ENCODE measurements at places on chromosomes 11 and 22. TPM values are rescaled to one million over a fixed set of nuclear protein-coding genes. Genes with fewer than 3 reads are reported as not detected.

DNA sequence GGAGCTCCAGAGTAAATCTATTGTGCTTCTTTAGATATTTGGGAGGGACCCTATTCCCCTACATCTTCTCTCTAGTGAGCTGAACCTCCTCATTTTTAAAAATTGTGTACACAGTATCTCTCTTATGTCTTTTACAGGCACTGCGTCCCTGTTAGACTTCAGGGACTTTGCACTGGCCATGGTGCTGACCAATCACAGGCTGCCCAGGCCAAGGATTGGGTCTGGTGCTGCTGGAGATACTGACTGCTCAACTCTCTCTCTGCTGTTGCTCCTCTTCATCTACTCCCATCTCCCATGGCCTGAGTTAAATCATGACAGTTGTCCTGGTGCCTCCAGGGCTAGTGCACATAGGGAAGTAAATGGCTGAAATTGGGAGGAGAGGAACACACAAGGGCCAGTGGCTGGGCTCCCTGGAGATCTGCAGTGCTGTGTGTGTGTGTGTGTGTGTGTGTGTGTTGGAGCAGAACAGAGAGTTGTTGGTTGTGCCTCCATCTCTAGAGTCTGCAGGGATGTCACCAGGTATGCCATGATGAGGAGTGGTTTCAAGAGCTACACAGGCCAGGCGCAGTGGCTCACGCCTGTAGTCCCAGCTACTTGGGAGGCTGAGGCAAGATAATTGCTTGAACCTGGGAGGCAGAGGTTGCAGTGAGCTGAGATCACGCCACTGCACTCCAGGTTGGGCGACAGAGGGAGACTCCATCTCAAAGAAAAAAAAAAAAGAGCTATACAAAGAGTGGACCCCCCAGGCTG lies 155.3 kb downstream of the ST3GAL4 start:
- DNase-seq, result peak; percentile 56

GRCh38 chr11:128424271-128424711 lies 163.1 kb downstream of the ETS1 start:
- peak; percentile 92 for DNase-seq

- DNase-seq, result no peak
Measured at GRCh38 chr11:82003671-82004515, 729.8 kb downstream of the FAM181B start.

GRCh38 chr11:112529071-112529470 lies 268.4 kb upstream of the PLET1 start:
- DNase-seq, result no peak

DNA sequence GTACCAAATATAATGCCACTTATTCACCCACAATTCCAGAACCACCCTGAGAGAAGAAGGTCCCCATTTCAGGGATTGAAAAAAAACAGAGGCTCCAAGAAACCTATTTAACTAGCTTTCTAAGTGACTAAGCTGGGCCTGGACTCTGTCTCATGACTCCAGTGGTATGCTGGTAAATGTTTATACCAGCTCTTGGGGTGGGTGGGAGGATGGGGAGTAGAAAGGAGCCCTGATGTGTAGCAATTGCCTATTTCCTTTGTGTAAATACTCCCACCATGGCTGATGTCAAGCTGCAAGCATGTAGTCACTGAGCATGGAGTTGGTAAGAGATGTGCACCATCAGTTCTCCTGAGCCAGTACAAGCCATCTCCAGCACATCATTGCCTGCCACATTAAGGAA lies 2.8 kb downstream of the PRG3 start:
- no peak for DNase-seq

GRCh38 chr11:86067009-86067850 lies 1.7 kb downstream of the PICALM start:
- DNase-seq, result no peak

DNA sequence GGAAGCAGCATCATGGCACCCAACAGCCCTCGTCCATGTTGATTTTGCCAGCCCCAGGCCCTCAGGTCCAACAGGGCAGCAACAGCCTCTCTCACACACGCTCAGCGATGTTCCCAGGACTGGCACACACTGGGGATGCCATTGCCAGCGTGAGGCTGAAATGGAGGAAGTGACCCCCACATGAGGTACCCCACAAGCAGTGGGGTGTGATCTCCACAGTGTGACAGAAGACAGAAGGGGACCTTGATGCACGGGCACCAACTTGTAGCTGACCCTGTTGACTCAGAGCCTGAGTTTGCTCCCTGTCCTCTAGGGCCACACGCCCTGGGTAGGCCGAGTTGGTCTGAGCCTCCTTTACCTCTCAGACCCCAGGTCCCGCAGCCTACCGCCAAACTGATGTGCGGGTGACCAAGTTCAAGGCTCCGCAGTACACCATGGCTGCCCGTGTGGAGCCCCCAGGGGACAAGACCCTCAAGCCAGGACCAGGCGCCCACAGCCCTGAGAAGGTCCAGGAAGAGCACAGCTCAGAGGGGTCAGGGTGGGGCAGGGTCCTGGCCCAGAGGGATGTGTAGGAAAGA lies 6.2 kb downstream of the SCGB1C1 start:
- DNase-seq, result peak; percentile 79

DNA sequence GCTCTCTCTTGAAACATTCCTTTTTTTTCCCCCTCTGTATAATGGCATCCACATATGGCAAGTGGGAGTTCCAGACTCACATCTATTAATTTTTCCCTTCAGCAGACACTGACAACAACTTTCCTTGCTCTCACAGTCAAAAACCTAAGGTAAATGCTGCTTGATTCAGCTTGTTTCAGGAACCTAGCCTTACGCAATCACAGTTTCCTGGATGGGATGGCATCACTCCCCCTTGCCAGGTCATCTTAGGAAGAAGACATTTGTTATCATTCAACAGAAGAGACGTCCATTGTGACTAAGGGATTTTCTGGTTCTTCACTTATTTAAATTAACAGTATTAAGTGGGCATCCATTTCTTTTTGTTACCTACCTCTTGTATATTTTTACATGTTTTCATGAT lies 112.0 kb upstream of the PDGFD start:
- DNase-seq, result no peak

DNA sequence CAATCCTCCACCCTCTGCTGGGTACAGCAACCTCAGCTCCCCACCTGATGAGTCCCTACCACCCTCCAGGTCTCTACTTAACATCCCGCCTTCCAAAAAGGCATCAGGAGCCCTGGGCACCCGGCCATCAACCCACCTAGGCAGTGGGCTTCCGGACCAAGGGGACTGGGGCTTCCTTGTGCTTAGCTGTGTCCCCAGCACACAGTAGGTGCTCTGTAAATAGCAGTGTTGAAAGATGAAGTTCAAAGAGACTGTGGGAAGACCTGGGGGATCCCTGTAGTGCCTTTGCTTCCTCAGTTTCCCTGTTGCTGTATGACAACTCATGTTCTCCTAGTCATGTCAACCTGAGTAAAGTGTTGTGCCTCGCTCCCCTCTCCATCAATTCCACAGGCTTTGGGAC lies 21.0 kb downstream of the VWCE start:
- no peak for DNase-seq

Gene TRIM49
- not detected for total RNA-seq

Gene TMEM25
- 20.5 TPM for total RNA-seq

DNA sequence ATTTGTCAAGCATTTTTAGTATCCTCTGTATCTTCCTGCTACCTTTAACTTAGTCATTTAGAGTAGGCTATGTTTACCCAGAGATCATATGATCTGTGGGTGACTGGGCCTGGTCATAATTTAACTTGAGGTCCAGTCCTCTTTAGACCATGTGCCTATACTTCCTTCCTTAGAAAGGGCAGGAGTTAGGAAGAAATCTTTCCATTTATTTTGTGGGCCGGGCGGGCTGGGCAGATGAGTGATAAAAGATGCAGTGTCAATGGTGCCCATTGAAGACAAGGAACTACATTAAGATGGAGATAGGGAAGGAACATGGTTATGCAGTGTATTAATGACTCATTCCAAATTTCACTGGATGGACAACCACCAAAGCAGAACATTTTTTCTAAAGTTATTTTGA lies 30.9 kb upstream of the PDE3B start:
- no peak for DNase-seq

- no peak for DNase-seq
Measured at GRCh38 chr22:34934261-34934660, 131.7 kb upstream of the ISX start.

- DNase-seq, result no peak
Measured at GRCh38 chr22:18991821-18992442, 55.8 kb upstream of the PRODH start.

Gene FOLR2
- 66.4 TPM for total RNA-seq

GRCh38 chr11:67268962-67269268 lies 2.6 kb downstream of the GRK2 start:
- DNase-seq, result peak; percentile 79

DNA sequence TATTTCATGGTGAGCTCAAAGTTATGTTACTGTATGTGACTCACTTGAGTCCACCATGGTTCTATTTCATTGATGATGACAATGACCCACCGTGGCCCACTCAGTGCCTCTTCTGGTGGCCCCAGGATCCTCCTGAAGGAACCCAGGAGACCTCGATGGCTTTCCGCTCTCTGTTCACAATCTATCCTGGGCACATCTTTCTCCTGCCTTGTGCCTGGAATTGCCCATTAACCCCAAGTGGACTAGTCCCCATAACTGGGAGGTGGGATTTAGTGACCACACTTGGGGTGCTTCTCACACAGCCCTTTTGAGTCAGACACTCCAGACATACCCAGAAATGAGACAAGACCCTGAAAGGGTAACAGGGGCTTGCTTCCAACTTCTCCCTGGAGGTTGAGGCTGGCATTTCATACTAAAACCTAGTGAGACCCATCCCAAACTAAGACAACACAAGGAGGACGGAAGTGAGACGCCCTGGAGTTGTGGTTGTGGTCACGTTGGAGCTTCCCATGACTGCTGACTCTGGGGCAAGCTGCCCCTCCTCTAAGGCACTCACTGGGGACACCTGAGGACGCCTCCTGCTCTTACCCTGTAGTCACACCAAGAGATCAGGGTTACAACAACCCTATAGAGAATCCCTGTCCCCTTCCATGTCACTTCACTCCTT lies 22.1 kb downstream of the IGLL5 start:
- DNase-seq, result peak; percentile 5

Gene ANKK1
- total RNA-seq, result not detected

Gene LDLRAD3
- total RNA-seq, result 12.4 TPM

Gene MMP13
- total RNA-seq, result not detected

GRCh38 chr11:20388096-20389055 lies 860 bp downstream of the PRMT3 start:
- DNase-seq, result no peak

DNA sequence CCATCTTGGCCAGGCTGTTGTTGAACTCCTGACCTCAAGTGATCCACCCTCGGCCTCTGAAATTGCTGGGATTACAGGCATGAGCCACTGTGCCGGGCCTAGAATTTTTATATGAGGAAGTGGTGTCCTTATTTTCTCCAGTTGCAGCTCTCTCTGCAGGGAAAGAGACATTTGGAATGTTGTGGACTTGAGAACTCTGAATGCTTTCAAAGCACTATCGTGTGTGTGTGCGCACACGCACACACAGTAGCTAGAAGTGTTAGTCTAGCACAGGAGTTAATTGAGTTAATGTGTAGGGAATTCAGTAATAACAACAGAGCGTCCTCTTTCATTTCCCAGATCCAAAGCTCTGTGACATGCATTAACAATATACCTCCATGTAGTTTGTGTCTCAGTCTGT lies 164.0 kb upstream of the RASSF10 start:
- DNase-seq, result no peak

Gene EED
- 16.1 TPM for total RNA-seq

All from posterior vena cava (tissue), 2 donors.